Fibroblast of skin of abdomen (primary cell): ENCODE measurements at places on chromosomes 7 and 10.

GRCh38 chr7:88309819-88310218 is 3.1 kb upstream of the STEAP4 start:
- DNase-seq: no peak

DNA sequence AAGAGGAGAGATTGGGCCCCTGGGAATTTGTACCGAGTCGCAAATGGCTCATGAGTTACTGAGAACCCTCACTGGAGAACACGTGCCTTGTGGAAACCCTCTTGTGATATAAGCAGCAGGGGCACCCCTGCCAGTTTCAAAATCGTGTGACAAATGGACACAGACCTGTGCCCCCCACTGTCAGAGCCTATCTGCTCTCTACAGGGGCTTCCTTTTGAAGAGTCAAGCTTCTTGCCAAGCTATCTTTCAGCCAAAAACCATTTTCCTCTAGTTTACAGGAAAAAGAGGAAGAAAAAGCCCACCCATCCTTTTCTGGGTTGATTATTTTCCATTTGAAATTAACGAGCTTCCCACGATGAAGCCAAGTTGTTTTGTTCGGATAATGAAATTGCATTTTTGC is 64.1 kb upstream of the MPP7 start:
- DNase-seq: no peak

DNA sequence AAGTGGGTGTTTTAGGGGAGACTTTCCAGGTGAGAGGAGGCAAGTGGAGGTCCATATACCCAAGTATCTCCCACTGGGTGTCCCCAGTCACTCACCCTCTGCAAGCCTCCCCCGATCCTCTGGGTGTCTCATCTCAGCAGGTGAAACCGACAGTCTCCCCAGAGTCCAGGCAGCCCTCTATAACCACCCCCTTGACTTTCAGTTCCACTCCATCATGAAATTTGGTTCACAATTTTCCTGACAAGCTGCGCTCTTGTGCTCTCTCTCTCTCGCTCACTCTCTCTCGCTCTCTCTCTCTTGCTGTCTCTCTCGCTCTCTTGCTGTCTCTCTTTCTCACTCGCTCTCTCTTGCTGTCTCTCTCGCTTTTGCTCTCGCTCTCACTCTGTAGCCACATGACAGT is 8.1 kb upstream of the RABGEF1 start:
- DNase-seq: no peak

DNA sequence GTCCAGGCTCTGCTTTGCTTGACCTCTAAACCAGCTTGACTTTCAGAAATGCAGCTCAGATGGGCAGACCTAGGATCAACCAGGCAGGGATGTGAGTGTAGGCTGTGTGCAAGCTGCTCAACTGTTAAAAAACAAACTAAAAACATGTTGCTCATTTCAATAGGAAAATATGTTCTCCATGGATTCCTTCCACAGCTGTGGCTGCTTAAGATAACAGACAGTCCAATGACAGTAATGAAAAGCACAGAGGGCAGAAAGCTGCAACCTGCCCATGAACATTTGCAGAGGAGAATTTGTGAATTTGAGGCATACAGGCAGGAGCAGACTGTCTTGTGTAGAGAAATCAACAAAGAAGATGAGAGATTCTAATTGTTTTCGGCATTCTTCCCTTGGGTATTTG is 534.2 kb downstream of the CCSER2 start:
- no peak for DNase-seq

- DNase-seq: no peak
Measured at GRCh38 chr7:50272808-50273207, 31.7 kb upstream of the IKZF1 start.

DNA sequence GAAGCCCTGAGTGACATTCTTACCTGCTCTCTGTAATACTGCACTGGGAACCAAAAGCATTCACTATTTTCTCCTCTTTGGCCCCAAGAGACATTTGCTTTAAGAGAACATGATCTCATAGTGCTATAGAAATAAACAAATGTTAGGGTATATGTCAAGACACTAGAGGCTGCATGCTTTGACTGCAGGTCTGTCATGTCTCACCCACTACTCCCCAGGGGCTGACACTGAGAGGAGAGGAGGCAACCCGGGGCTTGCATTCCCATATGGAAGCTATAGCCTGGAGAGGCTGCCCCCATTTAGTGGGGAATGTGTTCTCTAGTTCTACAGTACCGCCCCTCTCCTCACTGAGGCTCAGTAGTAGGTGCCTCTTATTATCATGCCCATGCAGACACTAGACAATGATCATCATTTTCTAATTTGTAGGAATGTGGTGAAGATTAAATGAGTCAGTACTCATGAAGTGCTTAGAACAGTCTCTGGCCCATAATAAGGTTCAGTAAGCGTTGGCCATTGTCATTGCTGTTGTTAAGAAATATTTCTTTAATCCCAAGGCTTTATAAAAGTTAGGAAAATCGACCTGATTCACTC is 4.9 kb upstream of the SLF2 start:
- no peak for DNase-seq

DNA sequence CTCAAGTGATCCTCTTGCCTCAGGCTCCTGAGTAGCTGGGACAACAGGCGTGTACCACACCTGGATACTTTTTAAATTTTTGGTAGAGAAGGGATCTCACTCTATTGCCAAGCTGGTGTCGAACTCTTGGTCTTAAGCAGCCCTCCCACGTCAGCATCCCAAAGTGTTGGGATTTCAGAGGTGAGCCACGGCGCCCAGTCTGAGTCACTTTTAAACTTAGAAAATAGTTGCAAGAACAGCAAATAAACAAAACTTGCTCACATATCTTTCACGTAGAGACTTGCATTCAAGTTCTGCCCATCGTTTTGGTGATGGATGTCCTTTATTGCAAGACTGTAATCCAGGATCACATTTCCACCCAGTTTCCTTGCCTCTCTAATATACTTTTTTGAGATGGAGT is 16.6 kb downstream of the GTF2I start:
- no peak for DNase-seq

- DNase-seq: peak; percentile 67
Measured at GRCh38 chr7:121515630-121516401, 119.7 kb upstream of the FAM3C start.

DNA sequence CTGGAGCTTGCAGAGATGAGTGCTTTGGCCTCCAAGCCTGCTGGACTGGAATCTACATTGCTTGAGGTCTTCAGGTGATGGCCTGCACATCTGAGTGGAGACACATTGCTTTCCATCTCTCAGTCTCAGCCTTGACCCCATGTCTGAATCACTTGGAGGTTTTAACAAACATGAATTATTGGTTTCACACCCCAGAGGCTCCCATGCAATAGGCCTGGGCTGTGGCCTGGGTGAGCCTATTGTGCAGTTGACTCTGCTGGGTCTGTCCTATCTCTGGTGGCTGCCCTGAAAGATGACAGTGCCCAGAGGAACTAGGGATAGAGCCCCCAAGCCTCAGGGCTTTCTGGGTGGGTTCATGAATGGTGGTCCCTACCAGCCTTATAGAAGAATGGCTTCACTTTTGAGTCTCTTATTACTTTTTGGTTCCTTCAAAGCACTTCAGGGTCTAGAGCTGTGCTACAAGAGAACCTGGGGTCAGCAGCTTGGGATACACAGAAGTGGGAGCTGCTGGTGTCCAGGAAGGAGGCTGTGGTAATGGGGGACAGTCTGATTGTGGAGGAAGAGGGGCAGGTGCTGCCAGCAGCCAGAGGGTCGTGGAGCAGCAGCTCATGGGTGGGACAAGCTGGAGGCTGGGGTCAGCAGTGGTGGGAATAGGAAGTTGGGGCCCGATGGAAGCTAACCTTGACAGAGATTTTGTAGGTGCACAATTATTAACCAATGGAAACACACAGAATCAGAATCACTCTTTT is 5.5 kb downstream of the RAMP3 start:
- no peak for DNase-seq

- no peak for DNase-seq
Measured at GRCh38 chr10:75660823-75661222, 229.4 kb downstream of the LRMDA start.

- peak; percentile 71 for DNase-seq
Measured at GRCh38 chr10:71985542-71986250, 21.5 kb downstream of the CHST3 start.

DNA sequence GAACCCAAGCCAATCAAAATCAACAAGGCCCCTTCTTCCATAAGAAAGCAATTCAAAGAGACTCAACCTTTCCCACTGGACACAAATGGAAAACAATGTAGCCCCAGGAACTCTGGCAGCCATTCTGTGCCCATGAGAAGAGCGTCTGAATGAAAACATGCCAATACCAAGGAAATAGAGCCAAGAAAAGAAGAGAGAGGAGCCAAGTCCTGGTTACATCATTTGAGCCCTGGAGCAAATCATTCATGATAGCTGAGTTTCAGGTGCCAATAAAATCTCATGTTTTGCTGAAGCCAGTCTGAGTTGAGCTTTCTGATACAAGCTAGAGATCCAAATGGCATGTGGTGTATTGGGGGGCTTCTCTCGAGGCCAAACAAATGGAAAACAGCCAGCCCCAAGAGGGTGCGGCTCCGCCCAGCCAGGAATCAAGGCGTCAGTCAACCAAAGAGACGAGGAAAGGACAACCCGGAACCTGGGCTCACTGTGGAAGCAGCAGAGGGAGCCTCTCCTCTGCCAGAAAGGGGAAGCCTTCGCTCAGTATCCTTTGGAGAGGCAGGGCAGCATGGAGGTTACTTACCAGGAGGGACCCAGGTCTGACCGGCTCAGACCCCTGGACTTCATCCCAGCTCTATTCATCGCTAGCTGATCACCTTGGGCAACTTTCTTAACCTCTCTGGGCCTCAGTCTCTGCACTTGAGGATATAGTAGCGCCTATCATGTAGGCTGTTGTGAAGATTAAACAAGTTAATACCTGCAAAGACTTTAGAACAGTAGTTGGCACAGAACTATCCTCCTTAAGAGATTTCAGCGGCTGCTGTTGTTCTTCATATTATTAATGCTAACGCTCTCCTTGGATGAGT is 61.8 kb downstream of the OAT start:
- DNase-seq: no peak

- DNase-seq: no peak
Measured at GRCh38 chr7:25087855-25088254, 37.2 kb downstream of the CYCS start.
